Ovary (tissue), 10 donors: ENCODE measurements at places on chromosomes 16 and 17. TPM values are rescaled to one million over a fixed set of nuclear protein-coding genes. Genes with fewer than 3 reads are reported as not detected.

- peak; percentile 72 for DNase-seq
- H3K27me3 ChIP-seq, result no peaks in the 10 kb centered on the region
- H3K36me3 ChIP-seq, result no peaks in the 10 kb centered on the region
- no peak overlapping the region for H3K4me3 ChIP-seq
- no peak overlapping the region for H3K27ac ChIP-seq
Measured at GRCh38 chr17:18960803-18961511, 9.0 kb downstream of the SLC5A10 start.

- no peak overlapping the region for H3K27ac ChIP-seq
- peaks cover 24% of the 10 kb centered on the region for H3K4me1 ChIP-seq
- no peak overlapping the region for H3K4me3 ChIP-seq
Measured at GRCh38 chr17:62657690-62658089, 30.2 kb downstream of the MRC2 start.

DNA sequence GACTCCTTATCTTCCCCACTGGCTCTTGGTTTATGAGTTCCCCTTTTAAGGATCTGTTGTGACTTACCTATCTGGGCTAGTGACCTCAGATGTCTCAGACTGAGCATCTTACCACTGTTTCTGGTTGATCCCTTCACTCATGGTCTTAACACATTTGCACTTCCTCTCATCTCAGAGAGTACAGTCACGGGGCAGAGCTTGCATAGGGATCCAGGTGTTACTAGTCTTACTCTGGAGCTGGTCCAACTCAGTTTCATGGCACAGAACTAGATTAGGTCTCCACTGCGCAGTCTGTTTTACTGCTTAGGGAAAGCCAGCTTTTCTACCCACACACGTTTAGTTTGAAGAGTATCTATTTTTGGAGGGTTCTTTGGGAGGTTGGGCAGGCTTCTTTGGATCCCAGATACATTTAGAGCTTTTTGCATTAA, 10.2 kb downstream of the GABARAPL2 start:
- H3K36me3 ChIP-seq, result no peaks in the 10 kb centered on the region
- no peak for DNase-seq
- no peaks in the 10 kb centered on the region for H3K27me3 ChIP-seq
- H3K27ac ChIP-seq, result no peak overlapping the region
- H3K4me3 ChIP-seq, result no peak overlapping the region

DNA sequence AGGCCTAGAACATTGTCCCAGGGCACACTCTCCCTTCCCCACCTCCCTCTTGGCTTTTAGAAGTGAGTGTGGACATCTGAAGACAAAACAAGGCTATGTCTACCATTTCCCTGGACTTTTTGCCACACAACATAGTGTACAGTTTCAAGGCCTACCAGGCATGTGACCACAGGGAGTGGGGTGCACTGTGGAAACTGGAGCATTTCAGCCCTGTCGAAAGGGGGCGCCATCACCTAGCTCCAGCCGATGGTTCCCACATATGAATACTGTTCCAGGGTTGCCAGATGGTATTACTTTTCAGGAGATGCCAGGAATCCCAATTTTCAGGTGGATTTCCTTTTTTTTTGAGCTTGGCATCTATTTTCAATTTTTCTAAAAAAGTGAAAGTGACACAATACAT, 140.7 kb downstream of the KATNIP start:
- DNase-seq, result no peak
- no peak overlapping the region for H3K4me3 ChIP-seq
- H3K36me3 ChIP-seq, result no peaks in the 10 kb centered on the region
- no peak overlapping the region for H3K27ac ChIP-seq
- H3K4me1 ChIP-seq, result no peaks in the 10 kb centered on the region
- H3K27me3 ChIP-seq, result no peaks in the 10 kb centered on the region

- peaks cover 3% of the 10 kb centered on the region for H3K4me1 ChIP-seq
- no peak overlapping the region for H3K27ac ChIP-seq
- no peaks in the 10 kb centered on the region for H3K36me3 ChIP-seq
- no peaks in the 10 kb centered on the region for H3K27me3 ChIP-seq
- no peak for DNase-seq
Measured at GRCh38 chr17:55241097-55241496, 23.7 kb upstream of the HLF start.

DNA sequence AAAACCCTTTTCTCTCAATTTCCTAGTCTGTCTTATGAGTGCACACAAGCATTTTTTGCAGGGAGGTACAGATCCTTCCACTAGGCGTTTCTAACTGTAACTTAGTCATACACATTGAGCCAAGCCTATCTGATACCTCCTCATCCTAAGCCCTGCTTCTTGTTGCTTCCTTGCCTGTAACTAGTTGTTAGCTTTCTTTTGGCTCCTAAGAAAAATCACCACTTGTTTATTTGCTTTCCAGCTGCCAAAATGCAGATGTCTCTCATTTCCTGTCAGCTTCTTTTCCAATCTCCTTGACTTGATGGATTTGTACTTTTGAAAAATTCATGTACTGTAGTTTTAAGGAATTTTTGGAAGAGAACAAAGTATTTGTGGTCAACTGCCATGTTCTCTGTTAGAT, 73.7 kb downstream of the TNRC6C start:
- H3K36me3 ChIP-seq, result no peaks in the 10 kb centered on the region
- no peak overlapping the region for H3K4me3 ChIP-seq
- DNase-seq, result no peak
- no peaks in the 10 kb centered on the region for H3K27me3 ChIP-seq

The DYNLL2 gene
- 11.0 TPM for total RNA-seq

The CCDC154 gene
- total RNA-seq, result 1.3 TPM

The BCAR1 gene
- 45.7 TPM for total RNA-seq

GRCh38 chr16:69693916-69694315, 32.4 kb downstream of the NQO1 start:
- no peaks in the 10 kb centered on the region for H3K36me3 ChIP-seq
- no peak for DNase-seq
- no peak overlapping the region for H3K4me3 ChIP-seq
- no peak overlapping the region for H3K27ac ChIP-seq
- H3K4me1 ChIP-seq, result peaks cover 6% of the 10 kb centered on the region

GRCh38 chr16:57314161-57314785, 29.8 kb upstream of the PLLP start:
- H3K27me3 ChIP-seq, result no peaks in the 10 kb centered on the region
- no peak overlapping the region for H3K27ac ChIP-seq
- H3K36me3 ChIP-seq, result no peaks in the 10 kb centered on the region
- no peaks in the 10 kb centered on the region for H3K4me1 ChIP-seq
- H3K4me3 ChIP-seq, result no peak overlapping the region

DNA sequence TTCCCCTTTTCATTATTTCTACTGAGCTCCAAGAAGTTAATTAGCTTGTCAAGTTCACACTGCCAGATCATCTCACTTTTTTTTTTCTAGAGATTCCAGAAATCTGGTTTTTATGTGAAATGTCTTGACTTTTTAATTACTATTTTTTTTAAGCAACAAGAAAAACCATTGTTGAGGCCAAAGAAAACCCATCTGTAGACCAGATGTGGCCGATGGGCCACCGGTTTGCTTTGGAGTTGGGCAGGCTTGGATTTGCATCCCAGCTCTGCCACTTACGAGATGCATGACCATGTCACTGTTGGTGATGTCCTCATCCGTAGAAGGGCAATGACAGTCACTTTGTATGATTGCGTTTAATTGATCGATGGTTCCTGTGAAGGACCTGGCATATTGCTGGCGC, 34.2 kb upstream of the MRTFB start:
- H3K27ac ChIP-seq, result no peak overlapping the region
- DNase-seq, result no peak
- H3K27me3 ChIP-seq, result no peaks in the 10 kb centered on the region
- no peaks in the 10 kb centered on the region for H3K4me1 ChIP-seq
- no peaks in the 10 kb centered on the region for H3K36me3 ChIP-seq

GRCh38 chr17:32741381-32741780, 135.5 kb downstream of the MYO1D start:
- no peaks in the 10 kb centered on the region for H3K4me1 ChIP-seq
- no peaks in the 10 kb centered on the region for H3K27me3 ChIP-seq
- no peak for DNase-seq
- H3K4me3 ChIP-seq, result no peak overlapping the region
- no peak overlapping the region for H3K27ac ChIP-seq
